Cardiac fibroblast (primary cell): ENCODE measurements at places on chromosomes 13 and 19.
A peak's percentile ranks its signal among the peaks of the same experiment; 100 is the strongest.

GRCh38 chr19:48391100-48392005 is at the start of gene KDELR1:
KDELR1 (minus strand) TSS chr19:48391551; CDS start chr19:48391358, 193 bp downstream.
- peak; percentile 83 for DNase-seq

GRCh38 chr13:77422724-77423123 is 95.8 kb upstream of the MYCBP2 start:
- DNase-seq = no peak

DNA sequence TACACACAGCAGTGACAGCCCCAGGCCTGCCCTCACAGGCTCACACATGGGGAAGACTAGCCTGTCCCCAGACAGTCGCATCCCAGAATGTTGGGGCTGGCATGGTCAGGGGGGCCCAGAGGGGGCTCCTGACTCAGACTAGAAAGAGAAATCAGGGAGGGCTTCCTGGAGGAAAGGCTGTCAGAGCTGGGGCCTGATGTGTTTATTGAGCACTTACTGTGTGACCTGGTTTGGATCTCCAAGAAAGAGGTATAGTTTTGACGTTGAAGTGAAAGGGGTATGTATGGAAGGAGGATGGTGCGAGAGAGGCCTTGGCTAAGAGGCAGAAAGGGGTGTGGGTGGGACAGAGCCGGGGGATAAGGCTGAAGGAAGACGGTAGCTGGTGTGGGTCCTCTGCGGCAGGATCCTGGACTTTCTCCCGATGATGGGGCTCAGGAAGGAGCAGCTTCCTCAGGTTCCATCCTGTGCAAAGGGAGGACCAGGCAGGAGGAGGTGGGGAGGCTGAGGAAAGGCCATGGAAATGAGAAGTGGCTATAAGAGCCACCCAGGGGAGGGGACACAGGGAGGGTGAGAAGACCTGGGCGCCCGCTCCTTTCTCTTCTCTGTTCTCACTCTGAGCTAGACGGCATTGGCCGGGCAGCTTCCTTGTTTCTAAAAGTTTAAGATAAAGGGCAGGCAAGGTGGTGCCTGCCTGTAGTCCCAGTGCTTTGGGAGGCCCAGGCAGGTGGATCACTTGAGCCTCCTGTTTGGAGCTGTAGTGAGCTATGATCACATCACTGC is 16.1 kb upstream of the BCL3 start:
- no peak for DNase-seq

GRCh38 chr19:1360818-1361461 is 22.8 kb upstream of the NDUFS7 start:
- DNase-seq = peak; percentile 92

GRCh38 chr19:7748171-7748570 is 837 bp upstream of the CD209 start:
- no peak for DNase-seq

DNA sequence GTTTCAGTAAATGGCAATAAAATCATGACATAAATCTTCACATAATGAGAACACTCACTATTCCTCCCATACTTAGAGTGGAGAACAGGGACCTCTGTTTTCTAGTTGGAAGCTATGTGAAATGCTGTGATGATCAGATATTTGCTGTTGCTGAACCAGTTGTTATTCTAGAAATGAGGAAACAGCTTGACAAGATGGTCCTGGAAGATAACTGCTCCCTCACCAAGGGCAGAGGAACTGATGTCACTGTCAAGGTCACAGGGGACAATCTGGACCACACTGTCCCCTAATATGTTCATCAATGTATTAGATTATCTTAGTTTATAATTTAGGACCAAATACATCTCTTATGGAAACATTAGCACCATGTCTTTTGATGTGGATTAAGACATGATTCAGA is 1173.3 kb downstream of the PCDH17 start:
- no peak for DNase-seq

- no peak for DNase-seq
These were observed at the start of gene FFAR2 for GRCh38 chr19:35447606-35448469. FFAR2 (plus strand) TSS chr19:35448257; CDS start chr19:35449715, 1,458 bp downstream.

DNA sequence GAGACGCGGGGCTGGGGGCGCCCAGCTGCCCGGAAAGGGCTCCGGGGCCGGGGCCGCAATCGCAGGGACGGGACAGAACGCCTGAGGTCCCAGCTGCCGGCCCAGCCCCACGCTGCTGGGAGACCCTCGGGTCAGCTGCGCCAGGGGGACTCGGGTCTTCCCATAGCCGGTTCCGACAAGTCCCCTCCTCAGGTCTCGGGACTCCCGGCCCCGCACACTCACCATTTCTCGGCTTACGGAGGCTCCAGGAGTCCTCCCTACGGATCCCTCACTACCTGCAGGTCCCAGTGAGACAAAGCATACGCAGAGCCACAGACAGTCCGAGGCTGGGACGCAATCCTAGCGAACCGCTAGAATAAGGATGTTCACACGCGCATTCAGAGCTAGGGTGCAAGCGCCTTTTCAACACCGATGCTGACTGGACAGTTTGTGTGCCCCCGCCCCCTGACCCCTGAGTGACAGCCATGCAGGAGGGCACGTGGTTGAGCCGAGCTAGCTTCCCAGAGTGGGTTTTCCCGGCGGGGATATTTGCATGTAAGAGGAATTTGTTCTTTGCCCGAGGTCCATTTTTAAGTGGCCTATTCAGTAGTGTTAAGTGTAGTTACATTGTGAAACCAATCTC is 13.6 kb downstream of the ZNF490 start:
- no peak for DNase-seq

DNA sequence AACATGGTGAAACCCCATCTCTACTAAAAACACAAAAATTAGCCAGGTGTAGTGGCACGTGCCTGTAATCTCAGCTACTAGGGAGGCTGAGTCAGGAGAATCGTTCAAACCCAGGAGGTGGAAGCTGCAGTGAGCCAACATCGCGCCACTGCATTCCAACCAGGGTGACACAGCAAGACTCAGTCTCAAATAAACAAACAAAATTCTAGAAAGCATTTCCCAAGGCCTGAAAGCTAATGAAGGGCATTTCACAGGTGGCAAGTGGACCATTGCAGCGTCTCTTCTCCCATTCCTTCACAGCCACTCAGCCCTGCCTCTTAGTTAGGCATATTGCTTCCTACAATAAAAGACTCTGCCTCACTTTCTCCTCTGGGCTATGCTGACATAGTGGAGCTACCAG is 13.5 kb upstream of the RXFP2 start:
- DNase-seq = peak; percentile 25

DNA sequence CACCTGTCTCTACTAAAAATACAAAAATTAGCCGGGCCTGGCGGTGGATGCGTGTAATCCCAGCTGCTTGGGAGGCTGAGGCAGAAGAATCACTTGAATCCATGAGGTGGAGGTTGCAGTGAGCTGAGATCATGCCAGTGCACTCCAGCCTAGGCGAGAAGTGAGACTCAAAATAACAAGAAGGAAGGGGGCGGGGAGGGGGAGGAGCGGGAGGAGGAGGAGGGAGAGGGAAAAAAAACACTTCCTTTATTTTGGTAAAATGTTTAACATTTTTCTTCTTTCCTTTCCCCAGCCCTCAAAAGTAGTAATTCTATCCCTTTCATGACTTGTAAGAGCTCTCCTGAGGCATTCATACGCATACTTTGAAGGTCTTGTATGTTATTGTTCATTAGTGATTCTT is 44.3 kb downstream of the SPRY2 start:
- no peak for DNase-seq
